ENCODE measurements at places on chromosomes 1 and 21. TPM values are rescaled to one million over a fixed set of nuclear protein-coding genes. Genes with fewer than 3 reads are reported as not detected.

The CYP4Z1 gene
- total RNA-seq = not detected

The CRNN gene
- not detected for total RNA-seq

The HMGN2 gene
- 957 TPM for total RNA-seq

DNA sequence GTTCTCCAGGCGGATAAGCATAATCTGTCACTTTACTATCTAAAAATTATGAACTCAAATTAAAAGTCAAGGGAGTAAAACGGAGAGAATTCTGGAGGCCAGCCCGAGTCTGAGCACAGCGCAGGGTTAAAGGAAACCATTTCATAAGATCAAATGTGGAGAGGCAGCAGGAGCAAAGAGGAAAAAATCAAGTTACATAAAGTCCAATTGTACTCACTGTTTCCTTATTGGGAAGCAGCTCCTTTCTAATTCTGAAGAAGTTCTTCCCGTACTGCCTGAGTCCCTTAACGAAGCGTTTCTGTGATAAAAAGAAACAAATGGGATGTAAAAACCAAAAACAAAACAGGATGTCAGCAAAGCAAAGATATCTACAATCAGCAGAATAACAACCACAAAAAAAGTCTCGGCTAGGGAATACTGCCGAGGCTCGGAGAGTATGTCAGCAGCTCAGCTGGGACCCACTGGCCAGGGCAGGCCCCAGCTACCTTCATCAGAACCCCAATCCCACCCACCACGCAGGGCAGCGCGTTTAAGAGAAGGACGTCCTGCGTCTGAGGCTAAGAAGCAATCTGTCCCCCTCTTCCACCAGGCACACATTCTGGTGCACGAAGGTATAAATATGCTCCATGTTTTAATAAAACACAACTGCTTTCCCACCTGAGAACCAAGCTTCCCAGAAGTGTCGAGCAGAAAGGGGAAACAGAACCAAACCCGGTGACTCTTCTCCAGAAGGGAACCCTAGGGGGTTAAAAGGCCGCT lies 104.8 kb downstream of the SLC45A1 start:
- no peak overlapping the region for H3K4me3 ChIP-seq
- H3K27ac ChIP-seq = no peak overlapping the region
- H3K27me3 ChIP-seq = no peaks in the 10 kb centered on the region
- H3K4me1 ChIP-seq = peaks cover 45% of the 10 kb centered on the region

GRCh38 chr1:117655220-117655577 lies 49.4 kb downstream of the TENT5C start:
- peaks cover 73% of the 10 kb centered on the region for H3K4me1 ChIP-seq
- H3K4me3 ChIP-seq = peak overlapping the region; percentile 42
- H3K27me3 ChIP-seq = peaks cover 78% of the 10 kb centered on the region

- no peak overlapping the region for H3K4me3 ChIP-seq
- H3K4me1 ChIP-seq = no peaks in the 10 kb centered on the region
- H3K27me3 ChIP-seq = no peaks in the 10 kb centered on the region
- DNase-seq = no peak
- no peak overlapping the region for H3K27ac ChIP-seq
Observed at GRCh38 chr1:161988413-161988812, 35.3 kb downstream of the OLFML2B start.

The PDZK1IP1 gene
- not detected for total RNA-seq
